SJSA1 (cell line): ENCODE measurements at places on chromosomes 5 and 9.

GRCh38 chr9:116331241-116331640 lies 177.7 kb downstream of the PAPPA start:
- DNase-seq: no peak

- DNase-seq: no peak
Measured at GRCh38 chr5:60483050-60483449, 216.9 kb downstream of the DEPDC1B start.

- no peak for DNase-seq
Measured at GRCh38 chr5:113450462-113450861, 15.7 kb upstream of the TSSK1B start.

DNA sequence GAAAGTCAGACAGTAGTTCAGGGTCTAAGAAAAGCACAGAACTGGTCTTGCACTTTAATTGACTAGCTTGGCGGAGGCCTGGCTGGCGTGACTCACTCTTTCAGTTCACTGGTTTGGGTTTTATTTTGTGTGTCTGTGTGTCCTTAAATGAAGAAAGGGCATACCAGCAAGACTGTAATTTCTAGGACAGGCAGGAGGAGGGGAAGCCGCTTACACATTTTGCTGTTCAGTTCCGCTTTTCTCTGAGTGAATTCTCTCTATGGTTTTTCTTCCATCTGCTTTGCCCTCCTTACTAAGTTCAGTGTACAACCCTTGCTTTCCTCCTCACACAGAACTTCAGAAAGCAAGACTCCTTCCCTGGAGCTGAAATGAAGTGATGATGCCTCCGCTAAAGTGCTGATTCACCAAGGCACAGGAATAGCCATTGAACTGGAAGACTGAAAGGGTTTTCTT lies 150.8 kb downstream of the MEF2C start:
- DNase-seq: peak; percentile 81
